ENCODE measurements at places on chromosomes 16 and 17.

GRCh38 chr16:67543582-67543981 is 15.0 kb downstream of the RIPOR1 start:
- no peak for DNase-seq

DNA sequence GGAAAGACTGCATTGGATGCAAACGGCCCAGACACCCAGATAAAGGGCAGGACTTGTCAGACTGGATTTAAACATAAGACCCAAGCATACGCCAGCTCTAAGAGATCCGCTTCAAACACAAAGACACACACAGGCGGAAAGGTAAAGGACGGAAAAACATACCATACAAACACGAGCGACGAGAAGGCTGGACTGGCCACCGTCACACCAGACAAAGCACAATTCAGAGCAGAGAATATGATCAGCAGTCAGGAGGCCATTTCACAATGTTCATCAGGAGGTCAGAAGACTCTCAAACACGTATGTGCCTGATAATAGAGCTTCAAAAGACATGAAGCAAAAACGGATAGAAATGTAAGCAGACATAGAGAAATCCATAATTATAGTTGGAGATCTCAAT is 84.9 kb upstream of the GNG13 start:
- DNase-seq: no peak

GRCh38 chr16:52634104-52634503 is 87.2 kb upstream of the TOX3 start:
- DNase-seq: no peak

DNA sequence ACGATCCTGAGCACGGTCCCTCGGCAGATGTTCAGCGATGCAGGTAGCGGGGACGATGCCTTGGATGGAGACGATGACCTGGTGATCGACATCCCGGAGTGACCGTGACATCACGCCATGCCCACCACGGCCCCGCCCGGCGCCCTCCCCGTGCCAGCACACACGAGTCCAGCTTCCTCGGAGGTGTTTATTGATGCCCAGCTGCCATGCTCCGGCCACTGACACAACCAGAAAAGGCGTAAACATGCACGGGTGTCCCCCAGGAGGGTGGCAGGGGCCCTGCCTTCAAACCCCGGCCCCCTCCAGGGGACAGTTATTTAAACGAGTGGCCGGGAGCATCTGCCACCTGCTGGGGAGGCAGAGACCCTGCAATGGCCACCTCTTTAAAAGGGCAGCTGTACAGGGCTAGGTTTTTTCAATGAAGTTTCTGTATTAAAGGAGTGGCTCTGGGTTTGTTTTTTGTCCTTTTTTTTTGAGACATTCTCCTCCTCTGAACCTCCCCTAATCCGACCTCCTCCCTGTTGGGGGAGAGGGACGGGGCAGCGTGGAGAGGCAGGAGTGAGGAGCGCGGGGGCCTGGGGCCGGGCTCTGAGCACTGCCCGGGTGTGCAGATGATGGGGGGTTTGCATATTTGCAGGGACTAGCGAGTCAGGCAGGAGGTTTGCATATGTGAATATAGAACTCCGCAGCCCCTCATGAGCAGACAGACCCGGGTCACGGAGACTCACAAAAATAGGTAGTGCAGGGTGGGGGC is 5.3 kb downstream of the DOC2A start:
- DNase-seq: peak; percentile 44

DNA sequence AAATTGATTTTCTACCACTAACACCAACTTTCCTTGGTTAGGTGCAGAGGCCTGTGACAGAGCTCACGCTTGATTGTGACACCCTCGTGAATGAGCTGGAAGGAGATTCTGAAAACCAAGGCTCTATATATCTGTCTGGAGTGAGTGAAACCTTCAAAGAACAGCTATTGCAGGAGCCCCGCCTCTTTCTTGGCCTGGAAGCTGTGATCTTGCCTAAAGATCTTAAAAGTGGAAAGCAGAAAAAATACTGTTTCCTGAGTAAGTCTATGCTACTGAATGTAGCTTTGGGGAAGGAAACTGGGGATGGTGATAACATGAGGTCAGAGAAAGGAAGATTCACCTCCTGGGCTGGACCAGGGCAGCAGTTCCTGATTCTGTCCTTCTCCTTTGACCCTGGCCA is 38.3 kb downstream of the REXO5 start:
- no peak for DNase-seq

DNA sequence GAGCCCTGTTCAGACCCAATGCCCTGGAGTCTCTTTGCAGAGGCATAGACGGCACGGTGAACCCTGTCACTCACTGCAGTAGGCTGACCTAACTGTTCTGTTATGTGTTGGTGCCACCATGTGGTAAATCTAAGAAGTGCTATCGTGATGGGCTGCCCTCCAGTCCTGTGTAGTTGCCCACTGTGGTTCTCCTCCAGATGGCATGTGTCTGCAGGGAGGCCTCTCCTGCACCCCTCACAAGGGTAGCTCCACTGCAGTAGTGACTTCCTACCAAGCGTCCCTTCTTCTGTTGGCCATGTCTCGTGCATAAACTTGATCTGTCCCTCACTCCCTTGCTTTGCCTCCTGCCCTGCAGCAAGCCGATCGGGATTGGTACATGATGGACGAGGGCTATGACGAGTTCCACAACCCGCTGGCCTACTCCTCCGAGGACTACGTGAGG is 5.8 kb downstream of the DHX38 start:
- DNase-seq: peak; percentile 10

DNA sequence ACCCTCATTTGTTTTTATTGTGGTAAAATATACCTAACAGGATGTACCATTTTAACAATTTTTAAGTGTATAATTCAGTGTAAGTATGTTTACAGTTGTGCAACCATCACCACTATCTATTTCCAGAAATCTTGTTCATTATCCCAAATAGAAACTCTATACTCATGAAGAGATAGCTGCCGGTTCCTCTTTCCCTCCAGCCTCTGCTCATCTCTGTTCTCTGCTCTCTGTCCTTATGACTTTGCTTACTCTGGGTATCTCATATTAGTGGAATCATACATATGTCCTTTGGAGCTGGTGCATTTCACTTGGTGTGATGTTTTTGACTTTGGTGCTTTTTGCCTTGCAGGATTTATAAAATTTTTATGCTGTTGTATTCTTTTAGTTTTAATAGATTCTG is 19.4 kb downstream of the CYLD start:
- no peak for DNase-seq

DNA sequence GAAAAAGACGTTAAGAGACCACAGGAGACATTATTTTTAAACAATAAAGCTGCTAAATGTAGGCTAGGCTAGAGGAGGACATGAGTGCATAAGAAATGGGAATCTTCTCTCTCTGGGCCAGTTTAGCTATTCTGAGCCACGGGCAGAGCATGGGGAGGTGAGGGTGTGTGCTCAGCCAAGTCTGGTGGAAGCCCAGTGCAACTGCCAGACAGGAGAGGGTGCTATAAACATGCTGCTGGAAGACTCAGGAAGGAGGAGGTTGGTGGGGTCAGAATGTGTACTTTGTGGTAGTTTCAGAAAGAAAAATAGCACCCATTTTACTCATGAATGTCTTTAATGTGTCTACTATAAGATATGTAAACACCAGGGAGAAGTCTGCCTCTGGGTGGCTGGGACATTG is 5.9 kb upstream of the SDK2 start:
- peak; percentile 41 for DNase-seq

DNA sequence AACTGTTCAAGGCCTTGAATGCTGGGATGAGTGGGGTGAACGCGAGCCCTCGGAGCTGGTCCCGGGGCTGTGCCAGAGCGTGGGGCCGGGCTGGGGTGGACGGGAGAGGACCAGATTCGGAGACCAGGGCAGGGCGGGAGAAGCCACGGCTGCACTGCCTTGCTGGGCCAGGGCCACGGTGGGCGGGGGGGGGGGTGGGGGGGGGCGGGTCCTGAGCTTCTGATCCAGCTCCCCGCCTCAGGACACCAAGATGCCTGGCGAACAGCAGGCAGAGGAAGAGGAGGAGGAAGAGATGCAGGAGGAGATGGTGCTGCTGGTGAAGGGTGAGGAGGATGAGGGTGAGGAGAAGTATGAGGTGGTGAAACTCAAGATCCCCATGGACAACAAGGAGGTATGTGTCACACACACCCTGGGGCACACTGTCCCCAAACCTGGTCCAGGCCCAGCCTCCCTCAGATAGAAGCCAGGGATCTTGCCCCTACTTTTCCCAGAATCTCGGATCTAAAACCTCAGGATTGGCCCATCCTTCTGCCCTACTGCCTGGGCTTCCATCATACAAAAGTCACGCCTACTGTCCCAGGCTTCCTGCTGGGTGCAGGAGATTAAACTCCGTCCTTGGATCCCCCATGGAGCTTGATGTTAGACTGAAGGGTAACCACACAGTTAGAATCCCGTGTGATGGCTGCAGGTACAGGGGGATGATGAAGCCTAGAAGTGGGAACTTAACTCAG is 563 bp downstream of the ZNF771 start:
- no peak for DNase-seq

DNA sequence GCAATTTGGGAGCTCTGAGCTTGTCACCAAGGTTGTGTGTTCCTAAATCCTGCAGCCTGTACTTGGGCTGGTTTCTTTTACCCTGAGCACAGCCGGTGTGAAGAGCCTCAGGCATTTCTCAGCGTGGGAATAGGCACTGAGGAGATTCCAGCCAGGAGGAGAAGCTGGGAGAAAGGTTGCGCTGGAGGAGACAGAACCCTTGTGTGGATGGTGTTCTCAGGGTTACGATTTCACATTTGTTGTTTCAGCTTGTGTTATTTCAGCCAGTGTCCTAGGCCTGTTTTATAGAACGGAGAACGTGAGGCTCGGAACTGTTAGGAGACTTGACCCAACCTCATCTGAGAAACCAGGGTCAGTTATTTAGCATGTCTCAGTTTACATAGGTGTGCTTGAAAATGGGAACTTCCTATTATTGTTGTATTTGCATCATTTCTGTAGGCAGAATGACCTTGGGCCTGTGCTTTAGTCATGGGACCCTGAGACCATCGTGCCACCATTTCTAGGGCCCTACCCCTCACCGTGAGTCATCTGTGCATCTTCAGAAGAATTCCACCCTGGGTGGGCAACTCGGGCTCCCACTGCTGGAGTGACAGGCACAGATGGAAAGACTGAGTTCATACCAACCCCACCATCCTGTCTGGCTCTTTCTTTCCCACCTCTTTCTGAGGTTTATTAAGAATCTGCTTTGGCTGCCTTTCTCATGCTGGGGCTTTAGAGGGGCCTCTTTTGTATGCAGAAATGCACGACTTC is 134.9 kb downstream of the MSI2 start:
- DNase-seq: no peak

GRCh38 chr17:21217346-21217745 is 3.4 kb upstream of the TMEM11 start:
- DNase-seq: no peak

- no peak for DNase-seq
Measured at GRCh38 chr17:81712468-81713003, 452 bp downstream of the SLC25A10 start.

- DNase-seq: no peak
Measured at GRCh38 chr16:3113765-3114479, 1.5 kb downstream of the ZNF205 start.

GRCh38 chr17:77410470-77410869 is 269.7 kb downstream of the SEC14L1 start:
- DNase-seq: no peak

DNA sequence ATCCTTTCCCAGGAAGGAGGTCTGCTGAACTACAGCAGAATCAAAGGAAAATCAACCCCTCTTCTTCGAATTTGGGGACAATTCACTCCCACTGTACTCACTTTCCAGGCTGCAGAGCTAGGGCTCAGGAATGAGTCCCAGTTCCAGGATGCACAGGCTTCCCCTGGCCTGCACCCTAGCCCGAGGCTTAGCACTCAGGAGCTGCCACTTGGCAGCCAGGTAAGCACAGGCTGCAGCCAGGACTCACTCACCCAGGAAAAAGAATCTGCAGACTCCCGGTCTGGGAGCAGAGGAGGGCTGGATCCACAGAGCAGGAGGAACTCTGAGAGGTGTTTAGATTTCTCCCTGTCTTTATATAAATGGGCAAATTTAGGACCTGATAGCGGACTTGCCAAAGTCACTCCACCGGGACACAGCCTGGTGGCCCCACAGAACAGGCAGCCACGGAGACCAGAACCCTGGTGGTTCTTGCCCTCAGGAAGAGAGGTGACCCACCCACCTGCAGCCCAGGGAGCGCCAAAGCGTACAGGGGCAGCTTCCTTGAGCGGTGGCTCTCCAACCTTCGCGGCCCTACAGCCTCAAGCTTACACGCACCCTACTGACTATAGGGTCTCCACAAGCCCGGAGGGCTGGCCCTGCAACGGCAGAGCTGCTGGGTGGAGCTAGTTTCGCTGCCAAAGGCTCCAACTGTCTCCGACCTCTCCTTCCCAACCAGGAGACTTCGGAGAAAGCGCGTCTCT is 4.8 kb downstream of the CBLN1 start:
- DNase-seq: no peak

- DNase-seq: no peak
Measured at GRCh38 chr17:37094391-37094790, 145.6 kb downstream of the AATF start.

GRCh38 chr17:36696805-36697204 is 95.4 kb downstream of the MRM1 start:
- no peak for DNase-seq

- DNase-seq: no peak
Measured at GRCh38 chr17:79911430-79912399, 72.5 kb upstream of the CBX4 start.

DNA sequence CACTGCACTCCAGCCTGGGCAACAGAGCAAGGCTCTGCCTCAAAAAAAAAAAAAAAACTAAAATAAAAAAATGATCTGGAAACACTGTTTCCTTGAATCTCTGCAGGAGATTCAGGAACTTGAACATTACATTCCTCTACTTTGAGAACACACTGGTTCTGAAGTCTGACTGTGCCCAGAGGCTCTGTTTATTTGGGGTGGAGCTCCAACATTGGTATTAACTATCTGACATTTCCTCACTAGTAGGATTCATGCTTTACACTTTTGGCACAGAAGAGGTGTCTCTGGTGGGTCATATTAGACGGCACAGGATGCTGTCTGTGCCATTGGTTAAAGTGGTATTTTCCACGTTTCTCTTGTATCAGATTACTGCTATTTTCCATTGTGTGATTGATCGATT is 10.4 kb downstream of the SULT1A2 start:
- no peak for DNase-seq

GRCh38 chr17:75843577-75844529 is at the start of gene UNC13D:
TSS of gene UNC13D (minus strand) at chr17:75844404. CDS start at chr17:75844337, 67 bp downstream.
- DNase-seq: no peak

DNA sequence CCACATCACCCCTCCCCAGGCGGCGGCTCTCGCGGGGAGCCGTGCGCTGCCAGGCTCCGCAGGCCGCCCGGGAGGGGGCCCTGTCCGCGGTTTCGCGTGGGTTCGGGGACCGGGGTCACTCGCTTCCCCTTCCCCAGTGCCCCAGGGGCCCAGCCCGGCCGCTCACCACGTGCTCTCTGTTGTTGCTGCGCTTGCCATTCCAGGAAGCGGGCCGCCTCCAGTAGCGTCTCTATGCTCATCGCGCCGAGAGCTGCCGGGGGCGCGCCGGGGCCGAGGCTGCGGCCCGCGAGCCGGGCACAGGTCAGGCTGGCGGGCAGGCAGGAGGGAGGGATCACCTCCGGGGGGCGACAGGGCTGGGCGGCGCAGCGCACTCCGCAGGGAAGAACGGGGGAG is 390 bp downstream of the MNT start:
- peak; percentile 47 for DNase-seq

All from NCI-H1436 (cell line).